ENCODE measurements at places on chromosomes 12 and 14.
A peak's percentile ranks its signal among the peaks of the same experiment; 100 is the strongest.

- DNase-seq, result no peak
Measured at GRCh38 chr12:42448841-42449240, 122.9 kb downstream of the PPHLN1 start.

DNA sequence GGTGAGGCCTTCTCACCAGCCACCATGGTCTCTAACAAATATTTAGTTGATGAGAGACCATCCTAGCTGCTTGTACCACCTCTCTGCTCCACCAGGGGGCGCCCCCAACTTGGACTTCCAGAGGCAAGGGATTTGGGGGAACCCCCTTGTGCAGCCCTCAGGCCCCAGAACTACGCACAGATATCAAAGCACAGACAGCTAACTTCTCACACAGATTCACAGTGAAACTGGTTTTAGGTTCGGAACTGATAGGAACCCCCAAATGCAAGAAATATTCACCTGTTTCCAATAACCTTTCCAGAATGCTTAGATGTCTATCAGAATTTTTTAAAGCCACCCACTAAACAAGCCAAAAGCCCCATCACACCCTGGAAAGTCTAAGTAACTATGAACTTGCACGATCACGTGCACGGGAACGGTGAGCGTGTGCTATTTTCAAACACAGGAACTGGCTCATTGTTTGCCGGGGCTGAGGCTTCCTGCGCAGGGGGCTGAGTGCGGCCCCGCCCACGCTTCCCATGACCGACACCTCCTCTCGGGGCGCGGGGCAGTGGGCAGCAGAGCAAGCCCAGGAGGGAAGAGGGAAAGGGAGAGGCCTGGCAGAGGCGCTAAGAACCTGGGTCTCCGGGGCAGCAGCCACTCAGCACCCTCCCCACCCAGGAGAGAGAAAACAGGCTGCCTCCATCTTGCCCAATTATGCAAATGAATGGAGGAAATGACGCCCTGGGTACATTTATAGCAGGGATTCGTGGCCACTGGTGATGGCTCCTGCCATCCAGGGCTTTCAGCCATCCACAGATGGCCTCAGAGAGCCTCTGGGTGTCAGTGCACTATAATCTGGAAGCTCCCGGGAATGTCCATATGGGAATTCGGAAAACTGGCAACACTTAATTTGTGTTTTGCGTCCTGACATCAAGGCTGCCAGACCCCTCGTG lies 79.4 kb upstream of the GPR68 start:
- DNase-seq, result peak; percentile 73

DNA sequence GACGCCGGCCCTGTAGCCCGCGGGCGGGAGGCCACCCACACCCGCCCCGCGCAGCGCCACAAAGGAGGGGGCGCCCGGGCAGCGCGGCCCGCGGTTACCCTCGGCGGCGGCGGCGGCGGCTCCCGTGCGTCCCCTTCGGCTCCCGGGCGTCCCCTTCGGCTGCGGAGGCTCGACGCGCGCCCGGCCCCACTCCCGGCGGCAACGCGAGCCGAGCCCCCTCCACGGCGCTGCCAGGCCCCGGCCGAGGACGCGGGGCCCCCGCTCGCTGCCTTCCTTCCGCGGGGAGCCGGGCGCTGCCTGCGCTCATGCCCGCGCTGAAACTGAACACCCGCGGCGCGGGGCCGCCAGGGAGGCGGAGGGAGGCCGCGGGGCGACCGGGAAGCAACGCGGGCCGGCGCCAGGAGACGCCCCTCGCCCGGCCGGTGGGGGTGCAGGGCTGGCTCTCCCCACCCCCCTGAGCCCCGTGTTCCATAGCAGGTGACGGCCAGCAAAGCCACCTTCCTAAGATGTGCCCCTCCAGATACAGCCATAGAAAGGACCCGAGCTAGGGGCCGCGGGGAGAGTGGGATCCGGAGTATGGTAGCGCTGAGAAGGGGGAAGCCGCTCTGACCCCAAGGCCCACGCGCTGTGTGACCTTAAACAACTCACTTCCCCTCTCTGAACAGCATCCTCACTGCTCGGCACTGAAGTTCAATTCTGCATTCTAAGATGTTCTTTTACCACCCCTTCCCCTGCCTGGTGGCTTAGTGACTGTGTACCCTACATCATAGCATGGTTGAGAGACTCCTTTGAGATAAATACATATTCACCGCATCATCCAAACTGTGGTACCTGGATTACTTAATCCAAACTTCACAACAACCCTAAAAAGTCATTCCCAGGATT lies 42.8 kb downstream of the KDM2B start:
- peak; percentile 19 for DNase-seq

GRCh38 chr12:54257332-54257731 lies 22.6 kb downstream of the CBX5 start:
- DNase-seq, result no peak

GRCh38 chr14:100159094-100159864 lies at the start of gene DEGS2:
TSS of gene DEGS2 (minus strand) at chr14:100159645. CDS start at chr14:100159587, 58 bp downstream.
- DNase-seq, result no peak

GRCh38 chr12:131836193-131836592 lies 8.0 kb downstream of the MMP17 start:
- no peak for DNase-seq

- no peak for DNase-seq
Measured at GRCh38 chr12:17381211-17381610, 708.8 kb downstream of the RERGL start.

GRCh38 chr14:34685819-34686428 lies 28.5 kb downstream of the CFL2 start:
- no peak for DNase-seq

- DNase-seq, result no peak
Measured at GRCh38 chr12:94848966-94849365, 154.5 kb downstream of the NDUFA12 start.

GRCh38 chr14:47676315-47676617 lies 861 bp upstream of the MDGA2 start:
- DNase-seq, result no peak

GRCh38 chr14:80587096-80587724 lies 354.3 kb downstream of the CEP128 start:
- DNase-seq, result peak; percentile 40

- peak; percentile 51 for DNase-seq
Measured at GRCh38 chr14:100391724-100392123, 68.6 kb downstream of the SLC25A47 start.

GRCh38 chr12:114995891-114996290 lies 311.9 kb upstream of the TBX3 start:
- DNase-seq, result no peak

- DNase-seq, result no peak
Measured at GRCh38 chr14:75724414-75725204, 63.6 kb downstream of the TTLL5 start.

- DNase-seq, result no peak
Measured at GRCh38 chr12:9066755-9067423, 48.8 kb downstream of the A2M start.

GRCh38 chr14:61654026-61654425 lies 41.3 kb upstream of the HIF1A start:
- DNase-seq, result no peak

DNA sequence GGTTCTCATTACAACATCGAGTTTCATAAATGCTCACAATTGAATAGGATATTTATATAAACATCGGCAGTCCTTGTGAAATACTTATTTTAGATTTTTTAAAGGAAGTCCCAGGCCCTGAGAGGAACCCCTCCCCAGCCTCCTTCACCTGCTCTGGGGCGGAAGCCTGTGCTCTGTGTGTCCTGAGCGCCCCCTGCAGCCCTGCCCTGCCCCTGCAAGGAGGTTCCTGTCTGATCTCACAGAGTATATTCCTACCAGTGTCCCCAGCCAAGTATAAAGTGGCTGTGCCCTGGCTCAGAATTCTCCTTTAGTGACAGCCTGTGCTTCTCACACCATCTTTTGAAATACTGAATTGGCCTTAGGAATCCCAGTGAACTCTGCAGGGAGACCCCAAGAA lies 659.5 kb downstream of the TMEM121 start:
- DNase-seq, result no peak

GRCh38 chr12:107486140-107486892 lies 199.3 kb upstream of the PWP1 start:
- no peak for DNase-seq

- peak; percentile 80 for DNase-seq
Measured at GRCh38 chr12:75334384-75335030, at the start of gene GLIPR1L1. TSS of gene GLIPR1L1 (plus strand) at chr12:75334670. CDS start at chr12:75334729, 59 bp downstream.

DNA sequence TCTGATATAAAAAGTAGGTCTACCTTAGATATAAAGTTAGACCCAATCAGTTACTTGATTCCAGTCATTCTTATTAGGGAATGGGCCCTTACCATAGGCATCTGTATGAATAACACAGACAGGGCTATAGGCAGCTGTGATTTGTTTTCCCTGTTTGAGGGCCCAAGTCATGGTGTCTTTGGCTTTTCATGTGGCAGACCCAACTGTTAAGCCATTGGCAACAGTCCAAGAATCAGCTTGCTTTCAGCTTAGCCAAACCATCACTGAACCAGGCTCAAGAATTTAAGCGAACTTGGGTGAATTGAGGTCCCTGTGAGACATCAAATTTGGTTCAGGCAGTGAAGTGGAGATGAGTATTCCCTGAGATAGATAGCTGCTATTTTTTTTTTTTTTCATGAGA lies 111.2 kb downstream of the LRRIQ1 start:
- no peak for DNase-seq

DNA sequence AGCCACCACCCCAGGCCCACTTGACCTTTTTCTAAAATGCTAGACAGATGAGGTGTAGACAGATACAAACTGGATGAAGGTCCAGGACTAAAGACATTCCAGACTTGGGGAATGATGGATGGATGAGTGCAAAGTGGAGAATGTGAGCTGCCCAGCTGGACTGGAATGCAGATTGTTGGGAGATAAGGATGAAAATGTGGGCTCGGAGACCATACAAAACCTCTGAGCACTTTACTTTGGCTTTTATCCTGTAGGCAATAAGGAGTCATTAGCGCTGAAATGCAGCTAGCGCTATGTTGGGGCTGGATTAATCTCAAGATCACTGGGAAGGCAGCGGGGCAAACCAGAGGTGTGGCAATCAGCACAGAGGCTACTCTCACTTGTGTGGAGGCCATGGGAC lies 64.7 kb upstream of the GNPNAT1 start:
- DNase-seq, result no peak

DNA sequence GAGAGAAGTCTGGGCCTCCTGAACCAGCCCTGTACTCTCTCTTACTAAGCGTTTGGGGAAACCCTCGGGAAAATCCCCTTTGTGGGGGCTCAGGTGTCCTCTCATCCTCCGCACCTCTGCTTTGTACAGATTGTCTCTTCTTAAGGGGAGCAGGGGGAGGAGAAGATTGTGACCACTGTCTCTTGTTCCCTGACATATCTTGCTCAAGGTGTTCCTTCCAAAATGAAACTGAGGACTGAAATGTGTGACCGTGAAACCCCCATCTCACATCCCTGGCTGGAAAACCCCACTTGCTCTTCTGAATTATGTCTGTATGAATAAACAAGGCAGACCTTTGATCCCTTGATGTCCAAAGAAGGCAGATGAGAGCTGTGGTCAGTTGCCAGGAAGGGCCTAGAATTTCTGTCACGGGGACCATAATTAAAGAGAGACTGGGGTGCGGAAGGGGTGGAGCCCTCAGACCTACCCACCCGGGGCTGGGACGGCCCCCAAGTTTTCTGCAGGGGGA lies 369.8 kb downstream of the AACS start:
- no peak for DNase-seq

DNA sequence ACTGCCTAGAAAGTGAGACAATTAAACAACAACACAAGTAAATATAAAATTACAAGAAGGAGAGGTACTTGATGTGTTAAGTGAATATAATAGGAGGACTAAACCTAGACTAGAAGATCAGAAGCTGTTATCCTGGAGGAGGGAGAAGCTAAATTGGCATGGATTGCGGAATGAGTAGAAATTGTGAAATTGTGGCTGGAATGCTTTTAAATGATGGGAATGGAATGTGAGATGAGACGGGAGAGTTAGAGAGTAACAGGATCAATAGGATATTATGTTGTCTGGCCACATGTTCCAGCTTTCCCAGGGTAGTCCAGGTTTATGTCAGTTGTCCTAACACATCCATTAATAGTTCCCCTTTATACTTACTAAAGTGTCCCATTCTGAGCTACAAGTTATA lies 44.0 kb upstream of the CPNE8 start:
- no peak for DNase-seq

GRCh38 chr12:2453761-2454090 lies 341.0 kb upstream of the FKBP4 start:
- no peak for DNase-seq

GRCh38 chr12:130973109-130973508 lies 19.4 kb downstream of the ADGRD1 start:
- DNase-seq, result no peak

- peak; percentile 20 for DNase-seq
Measured at GRCh38 chr12:96985515-96986362, 78.7 kb downstream of the NEDD1 start.

- DNase-seq, result peak; percentile 36
Measured at GRCh38 chr12:63955831-63956666, 111.5 kb downstream of the SRGAP1 start.

DNA sequence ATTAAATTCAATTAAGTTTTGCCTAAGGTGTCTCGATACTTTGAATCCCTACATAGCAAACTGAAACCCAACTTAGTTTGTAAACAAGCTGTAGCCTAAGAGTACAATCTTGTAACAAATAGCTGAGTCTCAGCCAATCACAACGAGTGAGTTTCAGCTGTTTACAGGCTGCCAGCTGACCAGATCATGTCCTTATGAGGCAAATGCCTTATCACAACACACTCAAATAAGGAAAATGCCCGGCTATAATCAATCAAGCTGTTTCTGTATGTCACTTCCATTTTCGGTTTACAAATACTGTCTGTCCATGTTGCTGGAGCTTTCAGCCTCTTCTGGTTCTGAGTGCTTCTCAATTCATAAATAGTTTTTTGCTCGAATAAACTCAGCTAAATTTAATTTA lies 943.8 kb downstream of the SLC16A7 start:
- no peak for DNase-seq

GRCh38 chr12:51202718-51203117 lies 15.1 kb downstream of the POU6F1 start:
- no peak for DNase-seq

DNA sequence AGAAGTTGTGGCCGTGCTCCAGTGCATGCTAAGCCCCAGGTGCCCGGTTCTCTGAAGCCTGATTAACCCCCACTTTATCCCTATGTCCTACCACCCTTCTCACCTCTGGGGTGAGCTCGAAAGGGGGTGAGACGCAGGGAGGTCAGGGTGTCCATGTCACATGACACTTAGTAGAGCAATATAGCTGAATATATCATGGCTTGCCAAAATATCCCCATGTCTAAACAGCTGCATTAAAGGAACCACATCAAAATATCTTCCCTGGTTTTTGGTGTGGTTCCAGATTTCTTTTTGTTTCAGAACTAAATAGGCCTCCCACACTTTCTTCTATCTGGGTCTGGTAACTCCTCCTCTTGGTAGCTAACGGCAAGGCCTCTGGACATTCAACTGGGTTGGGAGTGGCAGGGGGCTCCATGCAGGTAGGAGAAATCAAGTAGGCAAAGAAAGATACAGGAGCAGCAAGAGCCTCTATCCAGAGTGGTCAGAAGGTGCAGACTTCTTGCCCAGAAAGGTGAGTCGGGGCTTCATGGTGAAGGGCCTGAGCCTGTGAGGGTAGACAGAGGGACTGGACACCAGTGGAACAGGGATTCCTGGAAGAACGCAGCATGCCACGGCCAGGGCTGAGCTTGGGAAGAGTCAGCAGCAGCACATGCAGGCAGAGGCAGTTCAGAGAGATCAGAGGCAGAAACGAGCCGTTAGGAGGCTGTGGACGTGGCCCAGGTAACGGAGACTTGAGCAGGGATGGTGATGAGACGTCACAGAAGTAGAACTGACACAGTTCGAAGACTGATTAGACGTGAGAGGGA lies 202.8 kb upstream of the DIO3 start:
- DNase-seq, result no peak

Measured in AG08395 (cell line).